ENCODE measurements at places on chromosomes 2 and 18. TPM values are rescaled to one million over a fixed set of nuclear protein-coding genes. Genes with fewer than 3 reads are reported as not detected.

The SIGLEC15 gene
- not detected for total RNA-seq

DNA sequence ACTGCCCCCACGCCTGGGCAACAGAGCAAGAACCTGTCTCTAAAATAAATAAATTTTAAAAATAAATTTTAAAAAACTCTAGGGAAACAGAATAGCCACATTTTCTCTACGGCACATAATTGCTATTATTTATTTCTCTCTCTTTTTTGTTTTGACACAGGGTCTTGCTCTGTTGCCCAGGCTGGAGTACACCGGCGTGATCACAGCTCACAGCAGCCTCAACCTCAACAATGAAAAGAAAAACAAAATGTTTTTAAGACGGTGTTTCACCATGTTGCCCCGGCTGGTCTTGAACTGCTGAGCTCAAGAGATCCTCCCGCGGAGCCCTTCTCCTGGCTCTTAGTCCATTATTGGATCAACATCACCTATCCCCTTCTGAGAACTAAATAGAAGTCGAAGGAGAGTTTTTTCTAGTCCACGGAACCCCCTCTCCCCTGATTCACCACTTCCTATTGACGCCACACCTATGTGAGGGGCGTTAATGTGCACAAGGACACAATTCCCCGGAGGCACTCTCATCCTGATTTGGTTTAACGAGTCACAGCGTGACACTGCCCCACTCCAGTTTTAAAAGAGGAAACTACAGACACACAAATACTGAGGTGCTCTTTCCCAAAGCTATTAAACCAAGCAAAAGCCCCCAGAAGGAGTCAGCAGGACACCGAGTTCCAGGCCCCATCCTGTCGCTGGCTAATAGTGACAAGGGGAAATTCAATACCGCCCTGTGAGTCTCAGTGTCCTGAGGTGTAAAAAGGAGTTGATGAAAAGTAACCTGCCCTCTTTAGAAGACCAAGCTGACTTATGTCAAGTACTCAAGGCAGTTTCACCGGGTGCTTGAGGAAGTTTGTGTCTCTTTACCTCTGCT is 1.1 kb downstream of the NPC1 start:
- DNase-seq: peak; percentile 35

DNA sequence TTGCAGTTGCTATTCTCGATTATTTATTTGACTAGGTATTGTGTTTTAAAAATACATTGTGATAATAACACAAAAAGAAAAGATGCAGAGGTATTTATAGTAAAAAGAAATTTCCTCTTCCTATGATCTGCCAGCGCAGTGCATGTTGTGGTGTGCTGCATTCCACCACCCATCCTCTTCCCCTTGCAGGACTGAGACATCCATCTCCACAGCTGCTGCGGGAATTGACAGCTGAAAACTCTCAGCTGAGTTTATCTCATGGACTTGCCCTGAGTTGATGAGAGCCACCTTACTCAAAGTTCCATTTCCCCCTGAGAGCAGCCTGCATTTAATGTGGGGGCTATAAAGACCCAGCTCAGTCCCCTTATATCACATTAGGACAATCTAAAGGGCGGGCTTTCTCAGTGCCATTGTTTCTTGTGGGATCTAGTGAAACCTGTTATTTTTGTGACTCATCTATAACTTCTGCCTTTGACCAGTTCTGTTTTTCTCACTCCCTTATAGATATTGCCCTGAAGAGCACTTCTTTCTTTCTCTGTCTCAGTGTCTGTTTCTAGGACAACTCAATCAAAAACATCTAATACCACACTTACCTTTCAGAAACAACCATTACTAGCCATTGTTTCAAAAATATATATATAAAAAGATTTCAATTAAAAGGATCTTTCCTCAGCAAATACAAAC is 698.5 kb downstream of the NR4A2 start:
- DNase-seq: no peak

DNA sequence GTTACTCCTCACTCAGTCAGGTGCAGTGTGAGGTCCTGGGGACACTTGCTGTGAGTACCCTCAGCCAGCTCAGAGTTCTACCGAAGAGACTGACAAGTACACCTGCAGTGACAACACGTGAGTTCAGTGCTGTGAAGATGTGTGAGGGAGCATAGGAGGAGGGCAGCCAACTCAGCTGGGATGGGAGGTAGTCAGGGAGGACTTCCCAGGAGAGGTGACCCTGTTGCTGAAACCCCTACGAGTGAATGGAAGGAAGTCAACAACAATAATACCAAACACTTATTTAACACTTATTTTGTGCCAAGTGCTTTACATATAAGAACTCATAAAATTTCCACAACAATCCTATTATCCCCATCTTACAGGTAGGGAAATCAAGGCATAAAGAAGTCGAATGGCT is 10.2 kb downstream of the TMEM177 start:
- no peak for DNase-seq

The PPP1R1C gene
- total RNA-seq: not detected

- DNase-seq: no peak
These were observed 81.7 kb upstream of the DNAJC10 start for GRCh38 chr2:182634386-182634785.

The UGT1A3 gene
- total RNA-seq: not detected

- DNase-seq: no peak
These were observed 43.4 kb downstream of the ITGB6 start for GRCh38 chr2:160156665-160157064.

- DNase-seq: no peak
These were observed 95.4 kb downstream of the ZAP70 start for GRCh38 chr2:97808816-97809215.

The AFF3 gene
- total RNA-seq: 7.9 TPM

The EVX2 gene
- total RNA-seq: not detected

- no peak for DNase-seq
These were observed 19.4 kb upstream of the ATP6V1B1 start for GRCh38 chr2:70916291-70916690.
